ENCODE measurements at places on chromosomes 4 and X.

DNA sequence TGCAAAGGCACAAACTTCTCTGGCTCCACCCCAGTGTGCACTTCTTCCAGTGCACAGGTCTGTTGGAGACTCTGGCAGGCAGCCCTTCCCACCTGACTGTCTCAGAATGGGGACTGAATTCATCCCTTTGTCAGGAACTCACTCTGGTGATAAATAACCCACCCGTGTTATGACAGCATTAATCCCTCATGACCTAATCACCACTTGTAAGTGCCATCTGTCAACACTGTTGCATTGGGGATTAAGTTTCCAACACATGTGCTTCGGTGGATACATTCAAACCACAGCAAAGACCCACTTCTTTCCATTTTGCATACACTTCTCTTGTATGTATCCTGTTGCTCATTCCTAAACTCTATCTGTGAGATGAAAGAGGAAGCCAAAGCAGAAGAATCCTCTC lies 1002.9 kb upstream of the IGFBP7 start:
- no peak for DNase-seq

DNA sequence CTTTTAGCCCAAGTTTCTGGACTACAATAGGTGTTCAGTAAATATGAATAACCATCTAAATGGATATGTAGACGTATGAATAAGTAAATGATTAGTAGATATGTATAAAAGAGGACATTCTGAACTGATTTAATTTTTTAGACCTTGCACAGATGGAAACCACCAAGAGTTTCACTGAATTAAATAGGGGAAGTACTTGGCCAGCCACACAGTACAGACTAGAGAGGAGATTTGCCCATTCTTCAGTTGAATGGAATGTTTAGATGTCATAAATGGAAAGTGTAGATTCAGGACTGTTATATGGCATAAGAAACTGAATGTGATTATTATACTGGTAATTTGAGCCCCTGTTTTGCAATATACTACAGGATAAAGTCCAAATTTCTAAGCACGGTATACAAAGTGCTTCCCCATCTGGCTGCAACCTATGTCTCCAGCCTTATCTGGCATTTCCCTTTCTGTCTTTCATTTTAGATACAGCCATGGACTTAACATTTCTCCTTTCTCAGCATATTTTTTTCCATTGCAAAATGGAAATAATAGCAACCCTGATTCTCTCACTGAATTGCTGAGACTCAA lies 137.8 kb upstream of the HS3ST1 start:
- no peak for DNase-seq

GRCh38 chr4:26302031-26302899 lies 18.5 kb upstream of the RBPJ start:
- DNase-seq = no peak

GRCh38 chrX:100208076-100208475 lies 202.0 kb downstream of the PCDH19 start:
- no peak for DNase-seq
